ENCODE measurements at places on chromosomes 2 and 18.

- no peak for DNase-seq
Measured at GRCh38 chr18:26778054-26778393, 87.5 kb downstream of the AQP4 start.

- no peak for DNase-seq
Measured at GRCh38 chr18:45619062-45619825, 4.0 kb downstream of the SLC14A2 start.

DNA sequence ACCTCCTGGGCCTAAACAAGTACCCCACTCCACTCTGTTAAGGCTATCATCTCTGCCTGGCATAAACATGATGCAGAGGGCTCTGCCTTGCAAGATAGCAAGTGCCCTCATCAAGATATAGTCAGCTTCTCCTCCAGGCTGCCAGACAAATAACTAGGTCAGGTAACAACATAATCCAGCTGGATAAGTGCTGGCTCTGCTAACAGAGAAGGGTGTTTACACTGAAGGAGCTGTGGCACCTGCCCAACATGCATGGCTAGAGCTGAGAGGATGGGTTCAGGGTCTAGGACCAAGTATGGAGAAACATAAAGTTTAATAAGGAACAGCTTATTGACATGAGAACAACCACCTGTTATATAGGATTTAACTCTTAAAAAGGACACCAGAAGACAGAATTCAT lies 42.8 kb downstream of the DLGAP1 start:
- no peak for DNase-seq

- DNase-seq = no peak
Measured at GRCh38 chr2:127572841-127573240, 37.4 kb downstream of the MYO7B start.

DNA sequence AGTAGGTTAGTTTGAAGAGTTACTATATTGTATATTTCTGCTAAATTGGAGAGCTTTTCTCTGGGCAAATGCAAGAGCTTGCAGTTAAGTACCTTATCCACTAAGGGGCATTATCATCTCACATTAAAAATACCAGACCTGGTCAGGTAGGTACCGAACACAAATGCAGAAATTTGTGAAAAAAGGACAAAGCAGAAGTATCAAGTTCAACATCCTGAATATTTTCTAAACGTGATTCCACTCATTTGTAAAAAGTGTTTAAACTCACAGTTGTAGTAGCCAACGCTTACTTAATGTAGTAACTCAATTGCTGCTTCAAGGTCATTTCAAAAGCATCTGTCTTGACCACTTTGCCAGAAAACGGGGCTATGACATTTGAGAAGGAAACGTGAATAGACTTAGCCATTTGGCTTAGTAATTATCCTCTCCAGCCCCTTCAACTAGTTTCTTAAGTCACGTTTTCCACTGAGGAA lies 52.1 kb downstream of the CYRIA start:
- no peak for DNase-seq

GRCh38 chr2:191304939-191305875 lies 60.0 kb downstream of the MYO1B start:
- peak; percentile 70 for DNase-seq

DNA sequence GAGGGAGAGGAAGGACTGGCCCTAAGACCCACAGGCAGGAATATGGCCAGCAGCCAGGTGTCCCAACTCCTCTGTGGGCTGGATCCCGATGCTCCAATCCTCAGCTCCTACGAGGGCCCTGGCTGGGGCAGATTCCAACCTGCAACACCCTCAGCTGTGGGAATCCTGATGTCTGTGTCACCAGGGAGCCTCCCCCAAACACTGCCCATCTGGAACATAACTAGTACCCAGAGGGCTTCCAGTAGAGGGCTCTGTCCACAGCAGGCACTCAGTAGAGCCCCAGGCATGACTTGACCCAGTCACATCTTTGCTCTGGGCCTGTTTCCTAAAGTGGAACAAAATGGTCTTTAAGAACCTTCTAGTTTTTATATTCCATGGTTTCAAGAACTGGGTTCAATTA lies 20.6 kb upstream of the LOXHD1 start:
- DNase-seq = no peak

DNA sequence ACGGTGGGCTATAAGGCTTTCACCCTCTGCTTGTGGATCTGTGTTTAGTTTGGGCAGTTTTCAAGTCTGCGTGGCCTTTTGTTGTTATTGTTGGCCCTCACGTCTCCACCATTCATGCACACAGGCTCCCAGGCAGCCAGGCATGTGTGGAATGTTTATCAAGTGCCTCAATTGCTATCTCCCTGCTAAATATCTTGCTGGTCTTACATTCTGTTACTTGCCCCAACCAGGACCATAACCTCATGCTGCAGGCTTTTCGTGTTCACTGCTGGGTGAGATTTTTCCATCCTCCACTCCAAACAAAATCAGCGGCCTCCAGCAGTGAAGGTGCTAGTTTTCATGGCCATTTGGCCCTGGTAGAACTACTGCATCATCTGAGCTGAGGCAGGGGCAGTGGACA lies 63.0 kb upstream of the DSC1 start:
- DNase-seq = peak; percentile 5

DNA sequence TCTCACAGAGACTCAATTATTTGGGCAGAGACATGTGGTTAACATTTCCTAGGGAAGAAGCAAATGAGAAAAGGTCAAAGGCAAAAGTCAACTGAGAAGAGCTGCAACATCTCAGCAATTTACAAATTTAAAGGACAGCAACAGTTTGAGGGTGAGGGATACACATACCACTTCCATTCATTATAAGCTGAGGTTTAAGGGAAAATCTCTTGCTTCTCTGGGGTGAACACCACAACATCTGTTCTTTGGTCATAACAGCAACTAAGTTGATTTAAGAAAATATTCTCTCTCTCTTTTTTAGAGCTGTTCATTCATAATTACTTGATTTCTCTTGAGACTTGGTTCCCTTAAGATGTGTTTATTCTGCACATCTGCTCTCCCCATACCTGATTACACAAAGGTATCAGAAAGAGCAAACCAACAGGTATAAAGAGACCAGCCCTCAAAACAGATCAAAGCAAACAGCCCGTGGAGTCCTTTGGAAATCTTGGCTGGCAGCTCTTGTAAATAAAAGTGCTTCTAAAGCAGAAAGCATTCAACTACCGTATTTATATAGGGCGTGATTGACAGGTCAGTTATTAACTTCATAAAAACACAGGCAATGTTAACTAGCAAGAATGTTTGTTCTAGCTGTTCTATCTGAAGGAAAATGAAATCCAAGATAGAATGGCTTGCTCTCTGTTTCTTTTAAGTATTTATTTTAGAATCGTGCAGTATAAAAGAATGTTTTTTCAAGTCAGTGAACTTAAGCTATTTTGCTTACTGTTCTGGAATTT lies 132.8 kb downstream of the THADA start:
- no peak for DNase-seq

- peak; percentile 87 for DNase-seq
Measured at GRCh38 chr2:41900101-41900577, 147.7 kb upstream of the PKDCC start.

DNA sequence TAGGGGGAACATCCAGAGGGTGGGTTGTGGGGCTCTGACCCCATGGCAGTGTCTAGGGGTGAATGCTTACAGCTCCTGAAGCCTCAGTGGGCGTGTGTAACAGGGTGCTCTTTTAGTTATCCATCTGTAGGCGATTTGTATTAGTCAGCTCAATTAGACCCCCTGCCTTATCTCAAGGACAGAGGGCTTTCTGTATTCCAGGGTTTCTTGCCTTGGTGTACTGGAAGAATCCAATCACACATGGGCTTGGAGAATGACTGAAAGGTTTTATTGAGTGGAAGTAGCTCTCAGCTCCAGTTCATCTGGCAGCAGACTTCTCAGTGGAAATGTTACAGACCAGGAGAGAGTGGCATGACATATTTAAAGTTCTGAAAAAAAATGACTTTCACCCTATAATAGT lies 334.0 kb upstream of the GCFC2 start:
- DNase-seq = no peak

- no peak for DNase-seq
Measured at GRCh38 chr2:34738691-34739090, 1139.6 kb upstream of the FAM98A start.

GRCh38 chr18:74834424-74835309 lies 237.0 kb downstream of the ZNF407 start:
- DNase-seq = no peak

Data from fibroblast of skin of abdomen (primary cell).